ENCODE measurements at places on chromosomes 7 and 10.

GRCh38 chr7:67671006-67671548, 674.4 kb downstream of the TYW1 start:
- DNase-seq, result no peak

DNA sequence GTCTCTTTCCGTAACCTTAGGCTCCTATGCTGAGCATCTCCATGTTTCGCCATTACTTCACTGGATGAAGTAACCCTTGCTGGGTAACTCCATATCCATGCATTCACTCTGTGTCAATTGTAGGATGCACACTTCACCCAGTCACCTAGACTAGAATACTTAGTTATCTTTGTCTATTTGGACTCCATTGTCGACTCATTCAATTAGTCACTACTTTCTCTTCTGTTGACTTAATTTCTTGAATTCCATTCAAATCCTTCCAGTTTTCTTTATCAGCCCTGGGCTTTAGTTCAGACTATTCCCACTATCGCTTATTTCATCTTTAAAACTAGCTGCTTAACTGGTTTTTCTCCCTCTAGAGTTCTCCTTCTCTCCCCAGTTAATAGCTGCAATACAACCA, 111.3 kb upstream of the TNS3 start:
- DNase-seq, result no peak

DNA sequence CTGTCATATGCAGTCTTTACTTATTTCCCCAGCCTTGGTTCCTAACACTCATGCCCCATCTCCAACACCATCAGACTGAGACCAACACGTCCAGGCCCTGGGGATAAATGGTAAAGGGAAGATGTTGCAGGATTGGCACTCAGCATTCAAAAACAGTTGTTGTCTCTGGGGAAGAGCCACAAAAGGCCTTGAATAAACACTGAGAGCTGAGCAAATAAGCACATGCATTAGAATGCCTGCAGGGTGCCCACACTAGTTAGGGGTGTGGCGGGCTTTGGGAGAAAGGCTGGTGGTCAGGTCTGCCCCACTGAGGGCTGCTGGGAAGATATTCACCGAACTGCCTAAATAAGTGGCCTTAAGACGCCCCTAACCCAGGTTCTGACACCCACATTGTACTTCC, 391.0 kb downstream of the GFRA1 start:
- DNase-seq, result no peak

DNA sequence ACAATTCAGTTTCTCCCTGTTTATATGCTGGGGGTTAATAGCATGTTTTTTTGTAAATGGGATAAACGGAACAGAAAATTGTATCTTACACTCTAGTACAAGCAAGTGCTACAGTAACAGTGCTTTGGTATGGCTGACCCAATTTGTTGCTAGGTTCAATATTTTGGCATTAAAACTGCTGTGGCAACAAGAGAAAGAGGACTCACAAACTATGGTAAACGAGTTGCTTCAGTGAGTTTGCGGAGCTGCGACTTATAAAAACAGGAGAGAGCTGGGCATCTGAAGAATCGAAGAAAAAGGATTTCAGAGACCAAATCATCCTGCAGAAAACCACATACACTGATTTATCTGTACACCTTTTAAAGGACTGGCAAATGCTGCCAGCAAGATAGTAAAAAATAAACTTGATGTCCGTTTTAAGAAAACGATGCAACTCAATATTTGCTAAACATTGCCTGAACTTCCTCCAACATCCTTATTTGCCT, 2.2 kb downstream of the GLUD1 start:
- DNase-seq, result no peak

GRCh38 chr10:123507298-123507697, 158.9 kb upstream of the GPR26 start:
- no peak for DNase-seq

DNA sequence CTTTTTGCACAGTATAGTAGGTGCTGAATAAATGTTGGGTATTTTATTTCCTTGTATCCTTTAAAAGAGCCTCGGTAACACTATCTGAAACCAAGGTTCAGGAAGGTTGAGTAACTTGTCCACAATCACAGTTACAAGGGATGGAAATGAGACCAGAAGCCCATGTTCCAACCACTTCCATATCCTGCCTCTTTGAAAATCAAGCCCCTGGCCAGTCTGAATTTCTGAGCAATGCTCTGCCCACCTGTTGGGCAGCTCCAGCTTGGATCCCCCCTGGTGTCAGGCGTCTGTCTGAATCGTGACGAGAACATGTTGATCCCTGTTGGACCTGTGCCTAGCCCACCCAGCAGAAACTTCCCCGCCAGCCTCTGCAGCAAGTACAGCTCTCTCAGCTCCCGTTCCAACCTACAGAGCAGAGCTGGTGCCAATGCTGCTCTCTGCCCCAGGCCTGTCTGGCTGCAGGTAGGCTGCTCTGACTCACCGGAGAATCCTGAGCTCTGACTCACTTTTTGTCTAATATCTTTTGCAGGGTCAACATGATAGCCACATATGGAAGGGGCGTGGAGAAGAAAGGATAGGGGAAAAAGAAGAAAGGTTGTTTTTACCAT, 595.5 kb downstream of the INHBA start:
- DNase-seq, result no peak

DNA sequence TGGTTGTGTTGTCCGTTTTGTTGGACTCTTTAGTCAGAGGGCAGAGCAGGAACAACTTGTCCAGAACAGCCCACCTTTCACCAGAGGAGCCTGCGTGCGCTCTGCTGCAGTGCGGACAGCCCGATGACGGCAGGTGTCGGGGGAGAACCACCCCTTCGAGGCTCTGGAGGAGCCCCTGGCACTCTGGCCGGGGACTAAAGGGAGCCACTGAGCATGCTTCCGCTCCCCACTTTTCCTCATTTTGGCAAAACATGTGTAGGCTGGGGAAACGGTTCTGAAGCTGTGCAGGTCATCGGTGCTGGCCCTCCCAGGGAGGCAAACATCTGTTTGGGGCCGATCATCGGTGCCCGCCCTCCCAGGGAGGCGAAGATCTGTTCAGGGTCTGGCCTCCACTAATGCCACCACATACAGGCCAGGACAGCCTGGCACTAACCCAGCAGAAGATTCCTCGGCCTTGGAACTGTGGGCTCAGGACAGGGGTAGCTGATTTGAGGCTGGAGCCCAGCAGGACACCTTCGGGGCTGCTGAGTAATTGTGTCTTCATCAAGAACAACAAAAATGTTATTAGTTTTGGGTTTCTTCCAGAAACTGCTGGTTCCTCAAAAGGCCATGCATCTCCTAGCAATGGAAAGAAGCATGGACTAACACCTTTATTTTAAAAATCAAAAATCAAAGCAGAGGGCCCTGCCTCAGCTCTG, 124.4 kb upstream of the TCERG1L start:
- no peak for DNase-seq
